ENCODE measurements at places on chromosomes 11 and 22.

- DNase-seq = no peak
Measured at GRCh38 chr11:122023614-122024250, 92.3 kb downstream of the BLID start.

- DNase-seq = no peak
Measured at GRCh38 chr11:96447208-96448110, 57.6 kb downstream of the JRKL start.

- DNase-seq = peak; percentile 43
Measured at GRCh38 chr22:30223303-30223702, 23.3 kb downstream of the LIF start.

DNA sequence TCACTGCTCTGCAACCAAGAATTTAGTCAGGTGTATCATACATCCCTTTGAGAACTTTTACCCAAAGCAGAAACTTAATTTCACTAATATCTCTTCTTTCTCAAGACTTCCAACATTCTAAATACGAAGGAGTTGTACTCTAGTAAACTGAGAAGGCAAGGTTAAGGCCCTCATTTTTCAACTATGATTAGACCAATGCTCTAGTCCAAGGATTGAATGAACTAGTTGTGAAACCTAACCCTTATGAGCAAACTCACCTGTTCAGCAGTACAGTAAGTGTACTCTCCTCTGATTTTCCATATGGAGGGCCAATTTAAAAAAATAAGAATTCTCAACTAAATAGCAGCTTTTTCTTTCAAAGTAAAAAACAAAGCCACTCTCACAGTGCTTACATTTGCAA lies 180.0 kb upstream of the C11orf58 start:
- no peak for DNase-seq

- DNase-seq = no peak
Measured at GRCh38 chr22:47064416-47064815, 302.0 kb downstream of the TBC1D22A start.

Data from H4 (cell line).